ENCODE measurements at places on chromosomes 2 and 18.

GRCh38 chr2:8693157-8693821 is 11.4 kb downstream of the ID2 start:
- peak; percentile 9 for DNase-seq

GRCh38 chr2:40554665-40555294 is 102.9 kb upstream of the SLC8A1 start:
- peak; percentile 69 for DNase-seq

GRCh38 chr2:216596236-216596979 is 36.8 kb upstream of the IGFBP2 start:
- DNase-seq = no peak

DNA sequence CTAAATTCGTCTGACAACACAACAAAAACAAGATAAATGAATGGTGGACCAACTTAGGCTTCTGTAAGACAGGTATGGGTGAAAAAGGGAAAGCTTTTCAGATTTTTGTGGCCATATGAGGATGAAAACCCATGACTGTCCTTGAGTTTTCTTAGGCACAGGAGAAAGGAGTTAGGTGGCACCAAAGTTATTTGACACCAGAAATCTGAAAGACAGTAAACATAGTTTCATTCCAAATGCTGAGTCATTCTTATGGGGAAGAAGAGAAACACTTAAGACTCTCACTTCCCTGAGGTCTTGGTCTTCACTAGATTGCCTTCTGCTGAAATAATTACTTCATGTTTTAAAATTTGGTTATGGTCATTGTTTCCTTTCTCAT is 5.2 kb upstream of the GPD2 start:
- DNase-seq = peak; percentile 95

- no peak for DNase-seq
Measured at GRCh38 chr18:48991676-48992075, 40.9 kb upstream of the SMAD7 start.

- no peak for DNase-seq
Measured at GRCh38 chr2:60353406-60353800, 200.1 kb downstream of the BCL11A start.

- DNase-seq = peak; percentile 53
Measured at GRCh38 chr2:32946314-32947075, at the start of gene LTBP1. TSS of gene LTBP1 (plus strand) at chr2:32946953. CDS start at chr2:32947325, 372 bp downstream.

DNA sequence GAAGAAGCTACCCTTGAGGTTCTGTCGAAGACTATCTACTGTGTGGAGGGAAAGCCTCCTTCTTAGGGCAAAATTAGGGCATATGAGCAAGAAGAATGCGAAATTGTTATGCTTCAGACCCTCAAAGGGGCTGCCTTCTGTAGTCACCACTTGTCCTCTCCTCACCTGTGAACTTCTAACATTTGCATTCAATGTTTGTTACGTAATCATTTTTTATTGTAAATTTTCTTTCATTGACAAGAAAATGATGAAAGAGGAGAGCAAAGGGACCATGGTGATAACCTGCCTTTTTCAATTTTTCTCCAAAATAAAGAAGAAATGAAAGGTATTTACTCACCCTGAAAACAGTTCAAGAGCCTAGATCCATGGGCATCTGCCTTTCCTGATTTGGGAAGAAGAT is 193.0 kb downstream of the SP3 start:
- DNase-seq = no peak

DNA sequence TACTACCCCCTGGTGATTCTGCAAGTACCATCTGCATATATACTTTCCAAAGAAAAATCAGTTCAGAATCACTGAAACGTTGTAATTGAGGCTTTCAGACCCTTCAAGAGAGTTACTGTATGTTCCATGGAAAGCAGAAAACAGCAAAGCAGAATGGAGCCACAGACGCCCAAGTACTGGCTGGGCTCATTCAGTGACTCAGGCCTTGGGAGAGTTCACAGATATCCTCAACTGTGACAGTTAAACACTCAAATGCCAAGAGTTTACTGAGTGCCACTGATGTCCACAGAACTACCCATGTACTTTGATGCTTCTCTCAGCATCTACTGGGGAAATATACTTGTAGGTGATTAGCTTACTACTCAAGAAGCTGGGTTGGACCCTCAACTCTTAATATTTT is 303.4 kb downstream of the TCF4 start:
- DNase-seq = no peak

DNA sequence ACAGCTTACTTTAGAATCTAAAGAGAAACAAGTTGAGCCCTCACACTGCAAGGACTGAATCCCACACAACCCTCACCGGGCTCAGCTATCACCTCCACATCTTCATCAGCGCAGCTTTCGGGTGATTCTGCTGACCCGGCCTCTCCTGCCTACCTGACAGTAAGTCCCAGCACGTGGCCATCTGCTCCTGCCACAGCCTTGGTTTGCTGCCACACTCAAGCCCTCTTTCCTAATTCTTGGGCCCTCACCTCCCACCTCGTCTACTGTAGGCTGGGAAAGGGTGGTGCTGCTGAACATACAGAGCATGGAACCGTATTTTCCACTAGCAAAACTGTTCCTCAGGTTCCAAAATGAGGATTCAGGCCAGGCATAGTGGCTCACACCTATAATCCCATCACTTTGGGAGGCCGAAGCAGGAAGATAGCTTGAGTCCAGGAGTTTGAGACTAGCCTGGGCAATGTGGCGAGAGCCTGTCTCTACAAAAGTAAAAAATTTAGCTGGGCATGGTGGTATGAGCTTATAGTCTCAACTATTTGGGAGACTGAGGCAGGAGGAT is 55.3 kb upstream of the HAAO start:
- DNase-seq = no peak

DNA sequence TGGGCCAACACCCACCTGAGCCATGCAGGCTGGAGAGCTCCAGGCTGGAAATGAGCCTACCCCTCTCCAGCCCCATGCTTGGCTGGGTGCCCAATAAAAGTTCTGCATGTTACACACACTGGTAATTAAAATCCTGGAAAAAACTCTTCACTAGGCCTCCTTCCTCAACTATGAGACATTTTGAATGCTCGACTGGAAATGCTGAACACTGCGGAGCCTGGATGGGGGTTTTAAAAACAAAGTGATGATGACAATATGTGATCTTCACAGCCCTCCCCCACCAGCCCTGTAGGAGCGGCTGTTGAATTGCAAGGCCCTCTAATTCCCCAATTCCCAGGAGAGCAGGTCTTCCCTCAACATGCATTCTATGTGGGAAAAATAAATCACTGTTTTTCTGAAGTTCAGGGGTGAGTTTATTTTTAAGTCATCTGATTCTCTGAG is 179.2 kb downstream of the TTC32 start:
- no peak for DNase-seq

DNA sequence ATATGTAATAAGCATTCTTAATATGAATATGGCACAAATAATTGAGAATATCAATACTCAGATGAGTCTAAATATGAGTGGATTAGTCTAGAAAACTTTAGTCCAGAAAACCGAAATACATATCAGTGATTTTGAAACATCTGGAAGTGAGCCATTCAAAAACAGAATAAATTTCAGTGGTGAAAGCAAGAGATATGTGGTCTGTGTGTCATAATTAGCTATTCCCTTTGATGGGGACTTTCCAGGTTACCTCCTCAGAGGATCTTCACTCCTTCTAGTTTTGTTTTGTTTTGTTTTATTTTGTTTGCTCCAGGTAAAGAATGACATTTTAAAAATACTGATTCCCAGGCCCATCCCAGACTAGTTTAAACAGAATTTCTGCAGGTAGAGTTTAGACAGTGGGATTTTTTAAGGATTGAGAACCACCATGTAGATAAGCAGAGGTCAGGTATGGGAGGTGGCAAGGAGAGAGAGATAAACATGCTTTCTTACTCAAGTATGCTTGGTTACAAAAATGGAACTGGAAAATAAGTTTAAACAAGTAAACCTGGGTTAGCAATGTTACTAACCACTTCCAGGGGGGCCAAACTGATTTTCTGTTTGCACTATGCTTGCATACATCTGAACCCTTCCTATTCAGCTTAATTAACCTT is 70.7 kb downstream of the NABP1 start:
- no peak for DNase-seq

DNA sequence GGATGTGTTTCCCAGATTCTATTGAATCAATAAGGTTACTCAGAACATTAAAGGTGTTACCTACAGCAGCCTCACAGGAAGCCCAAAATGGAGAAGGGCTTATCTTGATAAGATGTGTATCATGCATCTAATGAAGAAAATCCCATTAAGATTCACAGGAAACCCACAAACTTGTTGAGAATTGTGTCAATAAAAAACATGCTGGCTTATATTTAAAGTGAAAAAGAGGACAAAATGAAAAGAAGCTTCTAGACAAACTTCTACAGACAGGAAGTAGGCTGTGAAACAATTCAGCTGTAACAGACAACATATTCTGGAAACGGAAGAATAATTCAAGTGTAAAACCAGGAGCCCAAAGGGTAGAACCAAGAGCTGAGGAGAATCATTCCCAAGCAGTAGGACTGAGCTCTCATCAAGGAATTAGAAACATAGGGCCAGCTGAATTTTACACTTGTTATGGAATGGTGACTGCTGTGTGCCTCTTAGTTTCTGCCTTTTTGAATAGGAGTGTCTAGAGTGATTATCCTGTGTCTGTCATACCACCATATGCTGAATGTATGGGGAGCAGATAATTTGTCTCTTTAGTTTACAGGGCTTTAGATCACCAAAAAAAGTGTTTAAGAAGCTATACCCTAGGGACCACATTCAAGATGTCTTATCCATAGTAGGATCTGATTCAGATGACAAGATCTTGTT is 9.6 kb downstream of the IMMT start:
- no peak for DNase-seq

DNA sequence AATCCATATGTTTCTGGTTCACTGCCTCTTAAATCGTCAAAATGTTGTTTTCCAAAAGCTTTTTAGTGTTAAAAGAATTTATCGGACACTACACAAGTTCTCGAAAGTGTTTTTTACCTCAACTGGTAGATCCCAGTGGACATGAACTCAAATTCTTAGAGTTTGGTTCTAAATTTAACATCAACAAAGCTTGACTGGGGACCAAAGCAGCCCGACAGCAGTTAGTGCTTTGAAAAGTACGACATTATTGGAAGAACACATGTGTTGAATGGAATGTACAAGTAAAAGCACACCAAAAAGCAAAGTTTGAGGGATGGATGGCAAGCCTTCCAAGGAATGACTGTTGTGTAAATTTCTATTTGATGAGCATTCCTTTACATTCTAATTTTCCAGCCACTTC is 803.9 kb upstream of the POU3F3 start:
- no peak for DNase-seq

- DNase-seq = no peak
Measured at GRCh38 chr18:37452682-37453385, 112.8 kb downstream of the CELF4 start.

DNA sequence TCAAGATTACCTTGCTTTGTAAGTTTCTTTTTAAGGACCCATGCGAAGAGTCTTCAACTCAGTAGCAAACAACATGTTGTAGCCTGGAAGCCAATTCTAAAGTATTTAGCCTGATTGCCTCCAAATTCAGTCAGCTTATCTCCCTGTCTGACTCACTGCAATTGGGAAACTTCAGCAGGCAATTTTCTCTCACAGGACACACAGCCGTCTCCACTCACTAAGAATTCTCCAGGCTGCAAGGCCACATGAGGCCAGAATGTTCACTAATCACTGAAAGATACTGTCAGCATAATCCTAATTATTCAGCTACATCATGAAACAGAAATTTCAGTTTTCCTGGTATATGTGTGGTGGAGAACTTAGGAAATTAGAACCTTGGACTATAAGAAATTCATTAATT is 78.1 kb upstream of the PDE1A start:
- DNase-seq = no peak

- DNase-seq = no peak
Measured at GRCh38 chr2:48504647-48505327, 25.2 kb upstream of the STON1 start.

GRCh38 chr2:68719912-68720311 is 14.7 kb upstream of the ARHGAP25 start:
- DNase-seq = no peak

GRCh38 chr18:31776093-31776492 is 15.4 kb upstream of the SLC25A52 start:
- no peak for DNase-seq

DNA sequence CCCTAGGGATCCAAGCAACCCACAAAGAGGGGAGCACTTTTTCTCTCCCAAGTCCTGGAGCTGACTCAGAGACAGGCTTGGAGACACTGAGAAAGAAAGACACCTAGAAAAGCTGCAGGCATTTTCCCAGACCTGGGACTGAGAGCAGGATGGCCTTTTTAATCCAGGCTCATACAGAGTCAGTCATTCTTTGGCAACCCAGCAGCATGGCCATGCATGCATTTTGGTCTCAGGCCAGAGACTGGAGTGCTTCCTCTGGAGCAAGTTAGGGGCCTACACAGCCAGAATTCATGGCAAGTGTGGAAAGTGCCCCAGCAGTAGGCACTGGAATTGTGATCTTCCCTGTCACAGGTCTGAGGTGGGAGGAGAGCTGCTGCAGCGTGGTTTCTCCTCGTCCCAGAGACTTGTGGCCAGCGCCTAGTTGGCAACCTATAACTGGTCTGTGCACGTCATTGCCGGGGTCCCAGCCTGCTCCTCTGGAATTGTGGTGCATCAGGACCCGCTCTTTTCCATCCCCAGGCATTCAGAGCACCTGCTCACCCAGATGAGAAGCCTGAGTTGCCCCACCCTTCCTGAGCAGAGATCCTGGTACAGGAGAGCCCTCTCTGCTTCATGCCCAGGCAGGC is 231.9 kb upstream of the RAB6C start:
- no peak for DNase-seq

- no peak for DNase-seq
Measured at GRCh38 chr2:120856421-120856862, 120.8 kb downstream of the GLI2 start.

DNA sequence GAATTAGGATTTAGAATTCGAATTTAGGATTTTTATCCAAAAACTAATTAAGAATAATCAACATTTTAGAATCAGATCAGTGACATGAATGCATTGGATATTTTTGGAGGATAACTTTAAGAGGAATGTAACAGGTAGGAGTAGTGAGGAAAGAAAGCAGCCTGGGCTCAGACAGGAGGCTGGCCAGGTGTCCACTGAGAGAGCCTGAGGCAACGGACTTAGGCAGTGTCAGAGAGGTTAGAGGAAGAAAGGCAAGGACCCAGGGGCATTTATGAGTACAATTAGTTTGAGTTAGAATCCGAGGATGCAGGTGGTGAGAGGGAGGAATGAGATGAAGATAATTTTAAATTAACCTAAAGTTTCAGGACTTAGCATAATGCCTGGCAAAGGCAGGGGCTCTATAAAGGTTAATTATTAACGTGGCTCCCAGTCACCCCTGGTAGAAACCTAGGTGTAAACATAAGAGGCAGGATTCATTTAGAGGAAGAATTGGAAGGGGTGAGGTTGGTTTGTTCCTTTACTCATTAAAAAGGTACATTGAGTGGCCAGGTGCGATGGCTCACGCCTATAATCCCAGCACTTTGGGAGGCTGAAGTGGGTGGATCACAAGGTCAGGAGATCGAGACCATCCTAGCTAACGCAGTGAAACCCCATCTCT is 507.1 kb downstream of the TMEM182 start:
- DNase-seq = no peak

- DNase-seq = peak; percentile 94
Measured at GRCh38 chr2:112699984-112700667, 20.7 kb upstream of the NT5DC4 start.
